Foreskin keratinocyte (primary cell): ENCODE measurements at places on chromosomes 12 and 14.
A peak's percentile ranks its signal among the peaks of the same experiment; 100 is the strongest.

DNA sequence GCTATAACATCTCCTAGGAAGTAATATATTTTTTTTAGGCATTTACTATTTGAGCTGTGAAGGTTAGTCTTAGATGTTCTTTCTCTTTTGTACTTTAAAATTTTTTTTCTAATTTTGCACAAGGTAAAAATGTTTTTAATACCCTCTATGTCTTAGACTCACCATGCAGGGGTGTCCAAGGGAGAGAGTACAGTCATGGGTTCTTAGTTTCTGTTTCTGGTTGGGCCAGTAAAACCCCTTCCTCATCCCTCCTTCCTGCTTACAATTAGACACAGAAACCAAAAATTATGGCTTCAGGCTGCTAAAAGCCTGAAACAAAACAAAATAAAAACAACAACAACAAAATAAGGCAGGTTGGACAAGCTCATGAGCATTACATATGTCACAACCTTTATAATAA lies 193.0 kb downstream of the SYT1 start:
- no peak for DNase-seq

DNA sequence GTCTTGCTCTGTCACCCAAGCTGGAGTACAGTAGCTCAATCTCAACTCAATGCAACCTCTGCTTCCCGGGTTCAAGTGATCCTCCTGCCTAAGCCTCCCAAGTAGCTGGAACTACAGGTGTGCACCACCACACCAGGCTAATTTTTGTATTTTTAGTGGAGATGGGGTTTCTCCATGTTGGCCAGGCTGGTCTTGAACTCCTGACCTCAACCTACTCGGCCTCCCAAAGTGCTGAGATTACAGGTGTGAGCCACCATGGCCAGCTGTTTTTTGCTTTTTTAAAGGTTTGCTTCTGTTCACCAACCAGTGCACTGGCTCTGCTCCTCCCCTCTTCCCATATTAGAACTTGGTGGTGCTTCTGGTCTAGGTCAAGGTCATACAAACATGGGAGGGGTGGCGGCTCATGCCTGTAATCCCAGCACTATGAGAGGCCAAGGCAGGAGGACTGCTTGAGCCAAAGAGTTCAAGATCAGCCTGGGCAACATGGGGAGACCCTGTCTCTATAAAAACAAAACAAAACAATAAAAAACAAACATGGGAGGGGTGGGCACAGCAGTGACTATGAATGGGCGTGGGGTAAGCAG lies 20.4 kb upstream of the PAPOLA start:
- DNase-seq: no peak

GRCh38 chr14:100538351-100539002 lies 48.7 kb downstream of the BEGAIN start:
- DNase-seq: no peak

GRCh38 chr14:99003646-99004045 lies 268.4 kb downstream of the BCL11B start:
- DNase-seq: no peak

GRCh38 chr14:29681316-29681715 lies 246.3 kb downstream of the PRKD1 start:
- peak; percentile 1 for DNase-seq

GRCh38 chr12:47028981-47029708 lies 50.3 kb upstream of the PCED1B start:
- DNase-seq: no peak

- DNase-seq: no peak
Measured at GRCh38 chr14:80946797-80947196, 5.3 kb upstream of the CEP128 start.

GRCh38 chr12:65891987-65892481 lies 67.8 kb downstream of the HMGA2 start:
- DNase-seq: peak; percentile 93

DNA sequence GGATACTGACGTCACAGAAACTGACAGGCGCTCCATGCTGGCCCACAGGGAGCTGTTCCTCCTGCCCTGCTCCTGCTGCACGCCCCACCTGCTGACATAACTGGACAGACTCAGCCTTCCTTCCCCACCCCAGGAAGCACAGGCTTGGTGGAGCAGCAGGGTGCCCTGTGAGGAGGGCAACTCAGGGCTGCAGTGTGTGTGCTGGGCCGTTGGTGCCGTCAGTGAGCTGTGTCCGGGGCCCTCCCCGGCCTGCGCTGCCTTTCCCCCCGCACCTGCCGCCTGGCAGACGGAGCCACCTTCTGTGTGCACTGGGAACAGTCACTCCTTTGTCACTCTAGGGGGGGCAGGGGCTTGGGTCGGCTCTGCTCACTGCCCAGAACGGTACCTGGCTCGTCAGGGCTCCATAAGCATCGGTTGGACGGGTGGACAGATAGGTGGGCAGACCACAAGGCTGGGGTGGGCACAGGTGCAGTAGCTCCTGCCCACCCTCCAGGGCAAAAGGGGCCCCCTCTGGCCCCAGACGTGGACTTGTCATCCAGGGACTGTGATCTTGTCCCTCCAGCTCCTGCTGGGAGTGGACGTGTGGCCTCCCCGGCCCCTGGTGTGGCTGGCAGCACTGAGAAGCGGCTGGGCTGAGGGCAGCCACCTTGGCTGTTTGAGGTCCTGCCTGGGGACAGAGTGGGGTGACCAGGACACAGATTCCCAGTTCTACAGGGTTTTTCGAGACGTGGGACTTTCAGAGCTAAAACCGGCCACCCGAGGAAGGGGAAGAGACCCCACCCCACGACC lies 32.8 kb downstream of the FBRSL1 start:
- DNase-seq: no peak

- no peak for DNase-seq
Measured at GRCh38 chr12:64404470-64405256, 471 bp downstream of the XPOT start.

- DNase-seq: no peak
Measured at GRCh38 chr12:130955238-130955816, 1.6 kb downstream of the ADGRD1 start.

DNA sequence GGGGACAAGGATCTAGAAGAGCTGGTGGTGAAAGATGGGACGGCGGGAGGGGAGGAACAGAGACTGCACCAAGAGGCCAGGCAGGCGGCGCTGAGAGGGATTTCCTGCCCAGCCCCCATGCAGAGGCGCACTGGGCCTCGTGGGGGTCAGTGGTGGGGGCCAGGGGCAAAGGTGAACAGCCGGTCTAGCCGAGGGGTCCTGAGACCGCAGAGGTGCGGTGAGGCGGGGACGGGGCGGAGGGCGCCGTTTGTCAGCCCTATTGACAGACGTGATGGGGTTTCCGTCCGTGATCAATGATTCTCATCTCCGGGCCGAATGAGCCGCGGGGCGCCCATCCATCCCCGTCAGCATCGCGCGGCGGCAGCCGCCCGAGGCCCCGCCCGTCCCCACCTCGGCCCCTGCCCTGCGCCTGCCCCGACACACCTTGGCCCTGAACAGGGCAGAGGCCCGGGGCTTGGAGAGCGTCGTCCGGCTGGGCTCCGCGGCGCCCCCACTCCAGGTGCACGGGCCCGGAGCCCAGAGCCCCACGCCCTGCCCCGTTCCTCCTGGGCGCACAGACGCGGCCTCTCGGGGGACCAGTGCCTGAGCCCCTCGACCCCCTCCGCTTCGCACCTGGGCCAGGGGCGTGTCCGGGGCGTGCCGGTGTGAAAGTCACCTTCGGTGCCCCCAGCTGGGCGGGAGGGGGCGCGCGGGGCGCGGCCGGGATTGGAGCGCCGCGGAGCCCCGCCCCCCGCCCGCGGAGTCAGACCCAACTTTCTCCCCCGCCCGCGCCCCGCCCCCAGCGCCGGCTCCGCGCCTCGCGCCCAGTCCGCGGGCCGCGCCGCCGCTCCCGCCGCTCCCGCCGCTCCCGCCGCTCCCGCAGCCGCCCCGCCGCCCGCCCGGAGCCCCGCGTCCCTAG lies at the start of gene NXPH4:
Gene NXPH4, plus strand, starts transcription at position 781 of the 898 bp plus-strand sequence. CDS start 176 bp downstream, outside the sequence.
- no peak for DNase-seq

GRCh38 chr12:124404162-124404784 lies 109.4 kb downstream of the RFLNA start:
- no peak for DNase-seq

- peak; percentile 53 for DNase-seq
Measured at GRCh38 chr14:101001311-101002069, 98.0 kb upstream of the RTL1 start.
